LNCaP clone FGC (cell line): ENCODE measurements at places on chromosomes 3 and 15.

- DNase-seq: no peak
Observed at GRCh38 chr15:89654847-89655805, at the start of gene KIF7. Gene KIF7, minus strand, starts transcription at chr15:89655467. Its CDS starts 2,537 bp downstream, at chr15:89652930.

DNA sequence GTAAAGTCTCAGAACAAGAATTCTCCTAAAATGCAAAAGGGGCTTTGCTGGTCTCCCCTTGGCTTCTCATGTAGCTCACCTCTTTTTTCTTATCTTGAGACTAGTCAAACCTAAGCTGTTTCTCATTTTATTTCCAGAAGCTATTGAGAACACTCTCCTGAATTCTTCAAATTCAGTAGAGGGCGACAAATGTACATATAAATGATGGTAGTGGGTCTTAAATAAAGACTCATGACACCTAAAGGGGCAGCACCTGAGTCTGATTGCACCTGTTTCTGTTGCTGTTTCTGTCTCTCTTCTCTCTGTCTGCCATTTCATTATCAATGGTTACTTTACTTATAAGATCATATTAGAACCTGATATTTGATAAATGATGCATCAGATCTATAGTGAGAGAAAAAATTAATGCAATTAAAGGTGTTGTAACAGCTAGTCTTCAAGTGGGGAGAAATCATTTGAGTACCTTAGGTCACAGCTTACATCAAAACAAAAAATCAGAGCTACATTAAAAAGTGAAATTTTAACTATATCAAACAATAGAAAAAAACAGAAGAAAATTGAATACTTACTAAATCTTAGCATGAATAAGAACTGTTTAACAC lies 7.0 kb downstream of the ADIPOQ start:
- no peak for DNase-seq

GRCh38 chr3:173255555-173255954 lies 114.5 kb upstream of the SPATA16 start:
- DNase-seq: no peak

- no peak for DNase-seq
Observed at GRCh38 chr3:42703695-42704025, 1.1 kb upstream of the HHATL start.
